Femur (tissue), 1 donor: ENCODE measurements at places on chromosomes 7 and 10.

DNA sequence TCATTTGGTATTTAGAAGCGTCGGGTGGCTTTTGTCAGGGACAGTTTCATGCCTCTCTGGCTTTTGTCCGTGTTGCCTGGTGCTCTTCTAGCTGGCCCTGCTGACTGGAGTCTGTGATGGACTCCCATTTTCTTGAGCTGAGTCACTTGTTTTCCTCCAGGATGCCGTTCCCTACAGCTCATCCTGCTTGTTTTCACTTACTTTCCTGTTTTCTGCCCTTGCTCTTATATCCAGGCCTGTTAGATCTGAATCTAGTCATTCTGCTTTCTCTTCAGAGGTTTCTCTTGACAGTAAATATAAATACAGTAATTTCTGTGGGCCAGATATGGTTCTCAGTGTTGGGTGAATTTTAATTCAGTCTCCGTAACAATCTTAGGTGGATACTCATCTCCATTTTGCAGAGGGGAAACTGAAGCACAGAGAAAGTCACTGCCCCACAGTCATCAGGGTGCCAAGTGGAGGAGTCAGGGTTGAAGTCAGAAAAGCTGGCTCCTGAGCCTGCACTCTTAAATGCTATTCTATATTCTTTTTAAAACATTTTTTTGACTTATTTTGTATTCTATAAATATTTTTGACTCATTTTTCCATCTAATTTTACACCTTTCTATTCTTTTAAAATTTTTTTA is 85.4 kb downstream of the CCNY start:
- DNase-seq: no peak

DNA sequence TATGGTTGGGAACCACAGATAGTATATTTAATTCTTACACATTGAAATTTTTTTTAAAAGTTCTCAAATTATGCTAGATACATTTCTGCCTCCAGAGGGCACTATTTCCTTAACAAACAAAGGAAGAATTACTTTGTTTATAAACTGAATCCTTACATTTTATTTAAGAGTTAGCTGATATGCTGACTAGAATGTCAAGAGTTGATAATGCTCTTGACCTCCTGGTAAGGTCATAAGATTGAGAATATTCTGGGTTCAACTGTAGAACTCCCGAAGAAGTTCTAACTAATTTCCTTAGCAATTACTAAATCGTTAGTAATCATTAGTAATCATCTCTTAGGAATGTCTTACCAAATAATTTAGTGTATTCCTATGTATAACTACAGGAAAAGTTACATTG is 95.3 kb upstream of the CYP26C1 start:
- no peak for DNase-seq

- no peak for DNase-seq
Measured at GRCh38 chr10:30048768-30049517, 10.4 kb downstream of the JCAD start.

- peak; percentile 50 for DNase-seq
Measured at GRCh38 chr10:5293691-5294550, 70.8 kb upstream of the UCN3 start.

DNA sequence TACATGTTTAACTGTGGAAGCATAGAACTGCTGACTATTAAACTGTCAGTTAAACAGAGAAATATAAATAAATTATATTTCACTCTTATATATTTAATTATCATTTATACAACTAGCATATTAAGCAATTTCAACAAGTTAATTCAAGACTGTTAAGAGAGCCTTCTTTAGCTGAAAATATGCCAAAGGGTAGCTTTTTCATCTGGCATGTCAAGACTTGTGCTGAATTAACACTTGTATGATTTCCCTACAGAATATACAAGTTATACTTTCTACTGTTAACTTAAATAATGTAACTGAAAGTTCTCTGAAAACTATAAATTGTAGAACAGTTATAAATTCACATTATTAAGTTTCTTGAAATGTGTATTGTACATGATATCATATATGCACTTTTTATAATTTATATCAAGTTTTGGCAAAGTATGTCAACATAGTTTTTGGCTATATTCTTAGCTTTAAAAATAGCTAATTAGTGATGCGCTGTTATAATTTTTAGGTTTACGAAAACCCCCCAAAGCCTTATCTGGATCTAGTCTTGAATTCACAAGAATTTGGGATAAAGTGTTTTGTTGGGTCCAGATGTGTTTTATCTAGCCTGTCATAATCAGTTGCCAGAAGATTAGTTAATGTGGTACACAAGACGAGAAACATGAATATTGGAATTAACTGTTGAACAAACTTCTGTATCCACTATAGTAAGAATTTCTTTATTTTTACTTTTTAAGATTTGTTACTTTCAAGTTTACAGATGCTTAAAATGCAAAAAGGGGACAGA is 231.1 kb upstream of the FOXP2 start:
- DNase-seq: no peak

- no peak for DNase-seq
Measured at GRCh38 chr7:20575736-20576135, 39.7 kb upstream of the ABCB5 start.

DNA sequence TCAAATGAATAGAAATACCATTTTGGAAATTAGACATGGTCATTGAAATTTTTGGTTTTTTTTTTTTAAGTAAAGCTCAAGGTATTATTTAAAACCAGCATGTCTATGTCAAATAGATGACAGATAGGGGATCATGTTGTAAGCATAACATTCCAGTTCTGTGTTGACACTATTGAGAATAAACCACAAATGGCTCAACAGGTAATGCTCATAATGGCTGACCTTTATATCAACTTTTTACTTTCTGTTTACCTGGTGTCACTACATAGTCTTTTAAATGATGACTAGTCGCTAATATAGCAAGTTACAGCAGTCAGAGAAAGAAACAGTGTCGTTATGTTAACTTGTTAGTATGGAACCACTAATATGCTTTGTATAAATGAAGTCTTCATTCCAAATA is 616.0 kb downstream of the GATA3 start:
- no peak for DNase-seq

DNA sequence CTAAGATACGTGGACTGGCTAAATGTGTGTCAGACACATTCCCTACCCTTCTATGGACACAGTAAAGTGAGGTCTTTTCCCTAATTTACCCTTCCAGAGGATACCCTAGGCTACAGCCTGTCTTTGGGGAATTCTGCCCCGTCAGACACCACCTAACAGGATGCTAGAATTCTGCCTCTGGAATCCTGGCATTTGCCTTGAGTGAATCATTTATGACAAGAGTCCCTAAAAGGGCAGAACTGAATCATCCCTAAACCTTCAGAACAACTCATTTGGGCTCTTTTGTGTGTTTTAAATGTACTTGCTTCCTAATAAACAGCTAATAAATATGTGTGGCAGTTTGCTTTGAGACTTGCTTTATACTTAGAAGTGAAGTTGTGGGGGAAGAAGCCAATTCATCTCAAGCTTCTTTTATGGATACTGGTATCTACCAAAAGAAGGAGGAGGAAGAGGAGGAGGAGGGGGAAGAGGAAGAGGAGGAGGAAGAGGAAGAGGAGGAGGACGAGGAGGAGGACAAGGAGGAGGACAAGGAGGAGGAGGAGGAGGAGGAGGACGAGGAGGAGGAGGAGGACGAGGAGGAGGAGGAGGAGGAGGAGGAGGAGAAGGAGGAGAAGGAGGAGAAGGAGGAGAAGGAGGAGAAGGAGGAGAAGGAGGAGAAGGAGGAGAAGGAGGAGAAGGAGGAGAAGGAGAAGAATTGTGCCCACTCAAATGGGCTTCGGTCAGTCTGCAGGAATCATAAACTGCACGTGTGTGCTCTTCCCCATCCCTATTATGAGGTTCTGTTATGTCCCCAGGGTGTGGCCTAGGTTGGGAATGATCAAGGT is 27.1 kb downstream of the PARP12 start:
- DNase-seq: no peak

GRCh38 chr10:36766940-36767339 is 358.5 kb upstream of the ANKRD30A start:
- no peak for DNase-seq

GRCh38 chr10:17222329-17222728 is 5.7 kb upstream of the VIM start:
- DNase-seq: no peak

DNA sequence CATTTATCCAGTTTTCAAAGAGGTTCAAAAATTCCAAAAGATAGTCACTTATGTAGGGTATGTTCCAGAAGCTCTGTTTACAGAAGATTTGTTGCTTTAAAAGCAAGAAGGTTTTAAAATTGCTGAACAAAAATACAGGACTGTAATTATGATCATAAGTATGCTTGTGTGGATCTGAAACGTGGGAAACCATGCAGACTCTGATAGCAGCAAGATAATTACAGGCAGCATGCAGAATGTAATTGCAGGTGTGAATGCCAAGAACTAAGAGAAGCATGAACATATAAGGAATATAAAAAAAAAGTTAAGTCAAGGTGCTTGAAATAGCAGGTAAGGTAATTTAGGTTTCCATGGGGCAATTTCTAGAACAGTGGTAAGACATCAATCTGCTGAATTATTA is 405.7 kb downstream of the ARL4A start:
- no peak for DNase-seq

DNA sequence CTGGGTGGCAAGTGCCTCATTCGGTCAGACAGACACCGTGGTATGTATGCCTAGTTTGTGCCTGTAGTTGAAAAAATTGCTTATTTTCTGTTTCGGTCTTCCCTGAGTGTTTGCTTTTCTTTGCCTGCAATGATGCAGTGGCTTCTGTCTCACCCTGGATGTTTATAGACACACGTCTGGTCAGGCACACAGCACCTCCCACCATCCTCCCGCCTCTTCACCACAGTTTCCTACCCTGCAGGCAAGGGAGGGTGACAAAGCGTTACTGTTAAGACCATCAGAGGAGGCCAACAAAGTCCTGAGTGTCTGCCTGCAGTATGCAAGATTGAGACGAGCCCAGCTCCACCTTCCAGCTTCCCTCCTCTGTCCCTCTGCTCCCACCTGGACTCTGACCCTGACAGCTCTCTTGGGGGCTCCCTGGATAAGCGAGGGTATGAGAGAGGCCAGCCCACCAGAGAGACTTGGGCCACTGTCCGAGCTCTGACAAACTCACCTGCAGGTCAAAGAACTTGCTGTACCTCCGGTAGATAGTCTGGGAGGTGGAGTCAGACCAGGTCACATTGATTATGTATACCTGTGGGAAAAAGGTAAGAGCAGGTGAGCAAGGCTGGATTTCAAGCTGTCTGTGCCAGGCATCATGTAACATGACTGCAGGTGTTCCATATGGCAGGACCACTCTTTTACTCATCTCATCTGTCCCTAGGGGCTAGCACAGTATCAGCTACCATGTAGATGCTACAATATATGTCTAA is 54.4 kb downstream of the SH3PXD2A start:
- peak; percentile 49 for DNase-seq

DNA sequence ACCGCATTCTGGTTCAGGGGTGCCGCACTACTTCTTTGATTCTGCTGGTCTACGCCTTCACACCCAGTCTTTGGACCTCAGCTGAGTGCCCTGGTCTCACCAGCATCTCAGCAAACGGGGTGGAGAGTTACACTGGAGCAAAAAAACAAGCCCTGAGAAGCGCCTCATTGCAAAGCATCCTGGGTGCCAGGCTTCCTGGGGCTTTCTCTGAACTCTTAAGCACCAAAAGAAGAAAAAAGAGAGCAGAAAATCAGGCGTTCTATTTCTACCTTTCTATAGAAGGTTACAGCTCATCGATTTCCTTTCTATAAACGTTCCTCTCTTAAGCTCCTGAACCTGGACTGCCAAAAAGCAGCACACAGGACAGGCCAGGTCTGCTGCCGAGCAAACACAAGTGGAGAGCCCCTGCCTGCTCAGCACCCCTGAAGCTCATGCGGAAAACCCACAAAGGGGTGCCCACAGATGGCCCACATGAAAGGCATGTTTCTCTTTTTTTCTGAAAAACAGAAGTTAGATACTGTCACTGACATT is 217.9 kb downstream of the SFMBT2 start:
- DNase-seq: no peak

DNA sequence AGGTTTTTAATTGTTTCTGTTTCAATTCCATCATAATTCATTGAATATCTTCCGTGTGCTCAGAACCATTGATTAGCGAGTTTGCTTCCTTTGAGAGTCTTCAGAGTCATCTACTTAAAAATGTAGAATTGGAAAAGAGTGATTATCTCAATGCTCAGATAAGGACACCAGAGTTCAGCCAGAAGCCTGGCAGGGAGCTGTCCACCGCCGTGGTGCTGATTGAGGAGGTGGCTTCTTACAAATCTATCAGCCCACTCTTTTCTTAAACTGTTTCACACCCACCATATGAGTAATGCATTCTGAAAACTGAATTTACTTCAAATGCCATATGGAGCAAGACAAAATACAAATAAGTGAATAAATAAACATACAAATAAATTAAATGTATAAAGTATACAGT is 79.3 kb downstream of the INSYN2A start:
- peak; percentile 74 for DNase-seq

DNA sequence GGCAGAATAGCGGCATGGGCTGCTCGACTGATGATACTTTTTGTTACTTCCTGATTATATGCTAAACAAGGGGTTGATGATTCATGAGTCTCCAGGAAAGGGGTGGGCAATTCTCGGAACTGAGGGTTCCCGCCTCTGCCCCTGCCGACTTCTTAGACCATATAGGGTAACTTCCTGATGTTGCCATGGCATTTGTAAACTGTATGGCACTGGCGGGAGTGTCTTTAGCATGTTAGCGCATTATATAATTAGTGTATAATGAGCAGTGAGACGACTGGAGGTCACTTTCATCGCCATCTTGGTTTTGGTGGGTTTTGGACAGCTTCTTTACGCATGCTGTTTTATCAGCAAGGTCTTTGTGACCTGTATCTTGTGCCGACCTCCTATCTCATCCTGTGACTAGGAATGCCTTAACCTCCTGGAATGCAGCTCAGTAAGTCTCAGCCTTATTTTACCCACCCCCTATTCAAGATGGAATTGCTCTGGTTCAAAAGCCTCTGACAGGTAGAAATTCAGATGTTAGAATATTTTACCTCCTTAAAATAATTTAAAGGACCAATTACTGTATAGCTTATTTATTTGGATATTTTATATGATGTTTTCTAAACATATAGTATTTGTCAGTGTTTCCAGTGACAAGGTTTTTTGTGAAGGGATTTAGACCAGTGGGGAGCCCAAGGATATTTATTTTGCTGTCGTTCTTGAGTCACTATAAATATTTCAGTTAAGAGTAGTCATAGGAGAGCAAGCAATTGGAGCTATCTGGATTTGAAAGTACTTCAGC is 90.1 kb upstream of the PIK3CG start:
- no peak for DNase-seq

DNA sequence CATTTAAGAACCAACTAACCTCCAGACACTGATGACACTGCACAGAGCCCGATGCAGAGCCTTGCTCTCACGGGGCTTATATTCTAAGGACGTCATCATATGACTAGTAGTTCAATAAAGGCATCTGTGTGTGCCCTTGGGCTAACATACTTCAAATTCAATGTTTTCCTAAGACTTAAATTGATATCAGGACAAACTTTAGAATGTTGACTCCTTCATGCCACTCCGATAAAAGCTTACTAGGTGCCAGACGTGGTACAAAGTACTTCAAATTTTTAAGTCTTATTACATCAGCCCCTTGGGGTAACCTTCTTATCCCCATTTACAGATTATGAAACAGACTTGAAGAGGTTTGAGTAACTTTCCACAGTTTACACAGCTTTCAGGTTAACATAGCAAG is 191.1 kb upstream of the PLXNA4 start:
- no peak for DNase-seq
